ENCODE measurements at places on chromosomes 6 and 20. TPM values are rescaled to one million over a fixed set of nuclear protein-coding genes. Genes with fewer than 3 reads are reported as not detected.

Gene MUC21
- not detected for total RNA-seq

DNA sequence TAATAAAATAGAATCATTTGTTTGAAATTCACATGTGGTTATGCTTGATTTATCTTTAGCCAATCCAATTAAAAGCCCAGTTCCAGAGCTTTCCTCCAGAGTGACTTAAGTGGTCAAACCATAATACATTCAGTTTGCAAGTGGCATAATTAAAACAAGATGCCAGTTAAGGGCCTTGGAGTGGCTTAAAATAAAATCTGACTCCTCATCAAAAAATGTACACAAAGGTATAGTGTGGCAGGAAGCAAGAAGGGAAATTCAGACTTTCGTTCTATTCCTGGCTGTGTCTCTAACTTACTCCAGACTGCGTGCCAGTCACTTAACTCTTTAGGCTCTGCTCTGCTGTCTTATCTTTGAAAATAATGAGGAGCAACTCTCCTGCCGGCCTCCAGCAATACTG is 251.3 kb upstream of the PRND start:
- no peak for DNase-seq

DNA sequence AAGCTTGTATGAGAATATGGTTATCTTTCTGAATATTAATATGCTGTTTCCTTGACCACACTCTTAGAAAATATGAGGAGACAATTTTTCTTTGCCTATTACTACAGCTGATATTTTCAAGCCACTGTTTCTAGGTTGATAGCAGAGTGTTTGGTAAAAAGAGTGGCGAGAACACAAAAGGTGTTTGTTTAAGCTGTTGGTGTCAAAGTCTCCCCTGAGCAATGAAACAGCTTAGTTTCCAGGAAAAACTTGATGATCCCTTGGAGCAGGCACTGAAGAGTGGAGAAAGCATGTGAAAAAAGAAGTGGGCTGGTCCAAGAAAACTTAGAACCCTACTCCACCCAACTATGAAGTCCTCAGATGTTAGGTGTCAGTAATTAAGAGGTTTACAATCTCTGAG is 182.7 kb downstream of the TFAP2B start:
- no peak for DNase-seq

GRCh38 chr6:13338038-13338437 is 9.7 kb upstream of the TBC1D7 start:
- no peak for DNase-seq

GRCh38 chr6:159565181-159565710 is 127.8 kb downstream of the SOD2 start:
- no peak for DNase-seq

DNA sequence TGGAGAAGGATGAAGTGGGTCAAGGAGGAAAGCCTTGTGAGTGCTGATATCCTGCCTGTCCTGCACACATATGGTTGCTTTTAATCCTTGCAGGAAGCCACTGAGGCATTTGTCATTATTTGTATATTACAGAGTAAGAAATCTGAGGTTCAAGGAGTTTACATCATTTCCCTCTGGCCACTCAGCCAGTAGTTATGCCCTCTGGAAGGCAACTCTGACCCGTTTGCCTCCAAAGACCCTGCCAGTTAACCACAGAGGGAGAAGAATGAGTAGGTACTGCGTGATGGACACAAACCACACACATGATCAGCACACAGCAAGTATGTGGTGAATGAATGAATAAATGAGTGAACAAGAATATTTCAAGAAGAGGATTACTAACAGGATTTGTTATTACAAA is 7.9 kb upstream of the FAM210B start:
- DNase-seq = no peak

DNA sequence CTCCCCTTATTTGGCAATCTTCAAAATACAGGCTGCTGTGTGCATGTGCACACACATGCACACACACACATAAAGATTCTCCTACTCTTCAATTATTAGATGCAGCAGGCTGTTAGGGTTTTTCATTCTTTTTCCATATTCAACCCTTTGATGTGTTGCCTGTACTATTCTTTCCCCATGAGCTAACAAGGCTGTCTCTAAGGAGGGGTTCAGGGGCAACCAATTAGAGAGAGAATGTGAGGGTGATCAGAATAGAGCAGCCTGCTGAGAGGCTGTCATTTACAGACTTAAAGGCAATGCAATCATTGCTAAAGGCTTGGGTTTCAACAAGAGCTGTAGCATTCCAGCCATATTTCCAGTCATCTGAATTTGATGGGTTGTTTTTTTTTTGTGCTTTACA is 467.4 kb upstream of the ID4 start:
- no peak for DNase-seq

DNA sequence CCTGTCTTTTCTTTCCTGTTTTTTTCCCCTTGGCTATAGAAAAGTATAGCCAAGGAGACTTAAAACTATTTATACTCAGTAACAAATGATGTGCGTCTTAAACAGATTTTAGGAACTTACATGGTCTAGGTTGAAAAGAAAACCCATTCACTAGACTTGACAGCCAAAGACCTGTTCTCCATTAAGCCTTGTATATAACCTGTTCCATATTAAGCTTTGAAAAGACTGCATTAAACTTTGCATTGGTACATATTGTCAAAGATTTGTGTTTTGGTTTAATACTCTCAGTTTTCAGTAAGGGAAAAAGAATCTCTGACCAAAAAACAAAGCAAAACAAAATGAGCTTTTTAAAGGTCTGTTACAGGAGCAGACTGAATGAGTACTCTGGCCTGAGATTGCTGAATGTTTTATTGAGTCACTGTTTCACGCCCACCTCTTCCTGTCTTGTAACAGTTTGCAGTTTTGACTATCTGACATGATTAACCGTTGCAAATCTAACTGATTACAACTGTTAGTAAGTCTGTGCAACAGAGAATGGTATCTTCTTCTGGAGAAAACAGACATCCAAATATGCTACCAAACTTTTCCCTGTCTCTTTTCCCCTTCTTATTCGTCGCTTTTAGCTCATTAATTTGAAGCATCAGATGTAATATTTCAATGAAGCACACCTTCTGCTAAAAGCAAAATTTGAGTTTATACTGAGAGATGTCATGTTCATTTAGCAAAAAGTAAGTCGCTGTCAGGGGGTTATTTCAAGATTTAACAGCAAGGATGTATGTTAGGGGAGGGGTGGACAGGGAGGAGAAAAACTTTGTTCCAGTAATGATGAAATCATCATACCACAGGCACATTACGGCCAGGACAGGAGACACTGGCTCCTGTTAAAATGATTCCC is 59.1 kb upstream of the SUPT3H start:
- no peak for DNase-seq

DNA sequence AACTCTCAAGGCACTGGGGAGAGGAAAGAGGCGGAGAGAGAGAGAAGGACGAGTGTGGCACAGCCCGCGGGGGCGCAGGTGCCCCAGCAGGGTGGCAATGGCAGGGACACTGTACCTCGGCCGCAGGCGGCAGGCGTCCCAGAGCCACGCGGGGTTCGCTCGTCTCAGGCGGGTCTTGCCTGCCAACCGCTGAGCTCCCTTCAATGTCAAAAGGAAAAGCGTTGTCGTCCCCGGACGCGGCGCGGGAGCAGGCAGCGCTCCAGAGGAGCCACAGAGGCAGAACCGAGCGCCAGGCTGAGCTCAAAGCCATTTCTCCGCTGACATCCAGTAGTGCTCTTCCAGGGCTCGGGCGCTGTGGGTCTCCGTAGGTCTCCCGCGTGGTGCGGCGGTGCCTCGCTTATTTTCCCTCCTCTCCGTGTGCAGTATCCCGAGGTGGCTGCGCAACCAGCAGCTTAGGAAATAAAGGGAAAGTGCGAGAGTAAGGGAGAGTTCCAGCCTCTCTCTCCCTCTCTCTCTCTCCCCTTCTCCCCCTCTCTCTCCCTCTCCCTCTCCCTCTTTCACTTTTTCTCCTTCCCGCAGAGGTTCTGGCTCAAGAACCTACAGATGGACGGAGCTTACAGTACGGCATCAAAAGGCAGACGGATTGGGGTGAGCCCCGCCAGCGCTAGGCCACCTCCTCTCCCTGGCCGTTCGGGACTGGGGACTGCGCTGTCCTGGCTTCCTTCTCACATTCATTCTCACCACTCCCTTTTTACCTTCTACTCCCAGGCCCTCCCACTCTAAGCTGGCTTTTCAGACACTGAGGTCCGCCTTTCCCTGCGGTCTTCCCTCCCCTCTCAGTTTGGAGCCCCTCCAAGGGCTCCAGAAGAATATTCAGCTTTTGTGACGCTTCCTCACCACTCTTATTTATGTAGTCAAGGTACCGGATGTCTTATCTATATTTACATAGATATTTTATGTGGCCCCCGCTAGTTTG is at the start of gene LAMA4:
LAMA4 (minus strand) TSS at position 727 of the 976 bp plus-strand sequence; CDS start at position 310, 417 bp downstream.
- DNase-seq = peak; percentile 56

Gene SHLD1
- total RNA-seq = 2.9 TPM

GRCh38 chr20:39234520-39235095 is 272.5 kb downstream of the DHX35 start:
- no peak for DNase-seq

- DNase-seq = no peak
Measured at GRCh38 chr6:157304899-157305663, 18.2 kb downstream of the TMEM242 start.

DNA sequence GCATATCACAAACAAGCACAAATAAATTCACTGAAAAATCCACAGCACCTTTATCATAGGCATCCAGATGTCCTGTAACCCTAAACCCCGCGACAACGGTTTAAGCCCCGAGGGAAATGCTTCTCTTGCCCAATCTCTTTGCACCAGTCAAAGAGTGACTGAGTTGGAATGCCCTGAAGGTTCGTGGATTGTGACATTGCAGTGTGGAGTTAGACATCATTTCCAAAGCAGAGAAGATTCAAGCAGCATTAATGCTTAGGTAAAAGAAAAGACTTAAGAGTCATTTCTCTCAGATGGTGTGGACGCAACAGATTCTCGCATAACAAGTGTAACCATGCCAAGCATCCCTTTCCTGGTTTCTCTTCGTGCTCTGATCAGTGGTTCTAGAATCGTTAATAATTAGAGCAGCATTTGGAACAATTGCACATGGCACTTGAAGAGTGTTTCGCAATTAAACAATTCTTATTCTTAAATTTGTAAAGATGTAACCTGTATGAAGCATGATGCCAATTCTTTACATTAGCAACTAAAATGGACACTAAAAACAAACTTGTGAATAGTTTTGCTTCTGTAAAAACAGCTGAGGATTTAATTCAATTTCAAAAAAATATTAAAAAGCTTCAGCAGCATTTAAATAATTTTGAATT is 121.6 kb downstream of the HIVEP2 start:
- DNase-seq = no peak

GRCh38 chr6:72218125-72218524 is 331.8 kb downstream of the RIMS1 start:
- no peak for DNase-seq

Gene MEI4
- total RNA-seq = 0.12 TPM

Gene MUCL3
- total RNA-seq = not detected

Gene TP53TG5
- total RNA-seq = 0.91 TPM

GRCh38 chr6:26439151-26440125 is 866 bp upstream of the BTN3A3 start:
- no peak for DNase-seq

DNA sequence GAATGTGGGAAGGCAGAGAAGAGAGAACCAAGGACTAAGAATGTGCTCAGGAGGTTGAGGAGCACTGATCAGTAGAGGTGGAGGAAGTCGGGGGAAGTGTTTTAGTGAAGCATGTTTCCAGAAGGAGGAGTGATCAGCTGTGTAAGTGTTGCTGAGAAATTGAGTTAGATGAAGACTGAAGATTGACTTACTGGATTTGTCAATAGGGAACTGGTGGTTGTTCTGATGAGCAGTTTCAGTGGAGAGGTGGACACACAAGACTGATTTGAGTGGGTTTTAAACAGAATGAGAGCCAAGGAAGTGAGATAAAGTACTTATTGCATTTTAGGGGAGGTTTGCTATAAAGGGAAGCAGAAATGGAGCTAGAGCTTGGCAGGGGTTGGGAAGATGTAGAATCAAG is 182.6 kb downstream of the CDKAL1 start:
- DNase-seq = no peak

Gene HDGFL1
- not detected for total RNA-seq

Gene ALDH8A1
- total RNA-seq = 1.6 TPM

- DNase-seq = no peak
Measured at GRCh38 chr20:48975955-48976354, 54.4 kb downstream of the ARFGEF2 start.

GRCh38 chr20:5524896-5525295 is 208.1 kb upstream of the PROKR2 start:
- no peak for DNase-seq

- DNase-seq = peak; percentile 68
Measured at GRCh38 chr20:2873747-2874041, 413 bp downstream of the PTPRA start.

Gene GABRR1
- 1.8 TPM for total RNA-seq

GRCh38 chr6:161631676-161632194 is 357.9 kb upstream of the AGPAT4 start:
- DNase-seq = no peak
